Mucosa of gallbladder (tissue), 1 donor: ENCODE measurements at places on chromosomes 5 and 9. TPM values are rescaled to one million over a fixed set of nuclear protein-coding genes. Genes with fewer than 3 reads are reported as not detected.

- no peak for DNase-seq
Measured at GRCh38 chr5:73442996-73443627, 5.5 kb downstream of the FOXD1 start.

- DNase-seq: no peak
Measured at GRCh38 chr5:135979510-135979909, 24.7 kb upstream of the LECT2 start.

- no peak for DNase-seq
Measured at GRCh38 chr5:139676406-139676805, 28.3 kb downstream of the CXXC5 start.

GRCh38 chr5:36607838-36608783, 1.7 kb downstream of the SLC1A3 start:
- DNase-seq: no peak

DNA sequence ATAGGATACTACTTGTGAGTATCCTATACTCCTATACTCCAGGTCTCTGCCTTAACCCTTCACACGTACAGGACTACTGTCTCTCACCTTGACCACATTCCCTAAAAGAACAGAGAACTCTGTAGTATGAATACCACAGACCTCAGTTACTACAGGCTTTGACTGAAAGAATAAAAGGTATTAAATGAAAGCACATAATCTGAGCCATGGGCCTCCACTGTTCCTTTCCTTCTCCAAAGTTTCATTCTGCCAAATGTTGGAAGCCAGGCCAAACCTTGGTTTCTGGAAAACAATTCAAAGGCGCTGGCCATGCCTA, 191.5 kb downstream of the TSSK1B start:
- no peak for DNase-seq

DNA sequence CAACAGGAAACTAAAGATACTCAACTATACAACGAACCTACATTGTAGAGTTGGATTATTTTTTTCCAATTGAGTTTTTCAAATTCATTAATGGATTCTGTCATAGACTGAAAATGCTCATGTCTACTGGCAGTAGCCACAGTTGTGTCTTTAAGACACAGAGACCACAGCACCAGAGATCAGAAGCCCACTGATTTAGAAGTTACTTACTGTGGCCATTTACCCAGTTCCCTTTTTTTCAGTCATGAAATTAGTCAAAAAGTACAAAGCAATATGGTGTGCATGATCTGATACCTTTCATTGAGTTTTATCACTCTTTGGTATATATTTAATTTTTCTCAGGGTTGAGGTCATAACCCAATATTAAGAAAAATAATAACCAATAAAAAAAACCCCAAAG, 1640.2 kb upstream of the WWC1 start:
- no peak for DNase-seq

- no peak for DNase-seq
Measured at GRCh38 chr5:180216646-180217171, 7.7 kb upstream of the RASGEF1C start.

- no peak for DNase-seq
Measured at GRCh38 chr5:131406076-131406475, 142.2 kb downstream of the CDC42SE2 start.

DNA sequence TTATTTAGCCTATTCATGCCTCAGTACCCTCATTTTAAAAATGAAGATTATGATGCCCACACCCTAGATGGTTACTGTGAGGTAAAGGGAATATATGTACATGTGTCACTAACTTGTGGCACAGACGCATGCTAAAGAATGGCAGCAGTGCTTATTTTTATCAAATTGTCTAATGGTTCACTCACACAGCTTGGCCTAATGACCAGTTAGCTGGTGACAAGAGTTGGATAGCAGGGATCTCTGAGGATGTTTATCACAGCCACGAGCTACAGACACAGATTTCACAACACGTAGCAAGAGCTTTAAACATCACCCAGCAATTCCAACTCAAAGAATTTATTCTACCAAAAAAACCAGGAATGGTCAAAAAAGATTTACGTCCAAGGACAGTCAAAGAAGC, 7.2 kb downstream of the BAG1 start:
- DNase-seq: no peak

Gene ECSCR
- 9.4 TPM for total RNA-seq

Gene HMMR
- 1.8 TPM for total RNA-seq

Gene FYB1
- total RNA-seq: 24.7 TPM

Gene PCDHGB4
- total RNA-seq: 5.2 TPM
